Cardiac atrium fibroblast (primary cell): ENCODE measurements at places on chromosomes 2 and 18. TPM values are rescaled to one million over a fixed set of nuclear protein-coding genes. Genes with fewer than 3 reads are reported as not detected.

Gene NEU2
- not detected in 2 replicates for total RNA-seq

Gene RGPD4
- total RNA-seq, result not detected in 2 replicates

Gene FAM117B
- total RNA-seq, result 1.6 and 2.6 TPM in 2 replicates

Gene CFAP221
- total RNA-seq, result 0.16 TPM in 1 of 2 replicates, not detected in the other

Gene FEV
- not detected in 2 replicates for total RNA-seq

Gene WDR54
- 30.6 and 40.4 TPM in 2 replicates for total RNA-seq

Gene ANO7
- 1.6 and 2.0 TPM in 2 replicates for total RNA-seq

Gene PDE1A
- 170 and 206 TPM in 2 replicates for total RNA-seq

Gene SCN1A
- total RNA-seq, result not detected in 2 replicates

Gene CRYBA2
- total RNA-seq, result not detected in 2 replicates

Gene SATB2
- 1.3 and 1.6 TPM in 2 replicates for total RNA-seq

Gene MSTN
- total RNA-seq, result not detected in 2 replicates

Gene GPBAR1
- not detected in 2 replicates for total RNA-seq

Gene ADGRF3
- total RNA-seq, result not detected in 2 replicates

Gene CNTNAP5
- not detected in 2 replicates for total RNA-seq

Gene TEKT4
- not detected in 2 replicates for total RNA-seq

Gene AOX1
- total RNA-seq, result 47.5 and 76.8 TPM in 2 replicates

Gene NTSR2
- total RNA-seq, result not detected in 2 replicates

Gene KCNS3
- total RNA-seq, result 0.18 and 7.6 TPM in 2 replicates

Gene THSD7B
- not detected in 2 replicates for total RNA-seq

Gene MAP3K19
- not detected in 2 replicates for total RNA-seq

Gene TRPM8
- total RNA-seq, result not detected in 2 replicates

Gene FBXO41
- 1.8 and 1.9 TPM in 2 replicates for total RNA-seq

Gene POTEI
- total RNA-seq, result not detected in 2 replicates

Gene COLEC12
- 96.6 and 104 TPM in 2 replicates for total RNA-seq

Gene CYTIP
- not detected in 2 replicates for total RNA-seq

Gene SIX3
- total RNA-seq, result not detected in 2 replicates

Gene TAF4B
- total RNA-seq, result 3.8 and 4.5 TPM in 2 replicates

Gene BOK
- 64.0 and 78.2 TPM in 2 replicates for total RNA-seq

Gene TSPYL6
- not detected in 2 replicates for total RNA-seq

Gene C2orf72
- total RNA-seq, result 2.1 and 3.2 TPM in 2 replicates

Gene MALL
- 7.3 and 8.5 TPM in 2 replicates for total RNA-seq

Gene ALK
- total RNA-seq, result not detected in 2 replicates

Gene RAX
- not detected in 2 replicates for total RNA-seq

Gene GPR45
- not detected in 2 replicates for total RNA-seq

Gene SLC23A3
- 0.16 TPM in 1 of 2 replicates, not detected in the other for total RNA-seq

Gene ZNF397
- total RNA-seq, result 10.1 and 13.0 TPM in 2 replicates

Gene RUFY4
- not detected in 2 replicates for total RNA-seq

Gene TCF23
- total RNA-seq, result under 0.01 TPM in 1 of 2 replicates, not detected in the other

Gene ASXL3
- not detected in 2 replicates for total RNA-seq

Gene RTP5
- total RNA-seq, result not detected in 2 replicates

Gene ABCG8
- total RNA-seq, result not detected in 2 replicates

Gene PFN4
- total RNA-seq, result not detected in 2 replicates

Gene C2orf80
- total RNA-seq, result not detected in 2 replicates
